ENCODE measurements at places on chromosomes 13 and 19.

- peak; percentile 90 for DNase-seq
These were observed 5.3 kb downstream of the SBNO2 start for GRCh38 chr19:1168572-1169410.

DNA sequence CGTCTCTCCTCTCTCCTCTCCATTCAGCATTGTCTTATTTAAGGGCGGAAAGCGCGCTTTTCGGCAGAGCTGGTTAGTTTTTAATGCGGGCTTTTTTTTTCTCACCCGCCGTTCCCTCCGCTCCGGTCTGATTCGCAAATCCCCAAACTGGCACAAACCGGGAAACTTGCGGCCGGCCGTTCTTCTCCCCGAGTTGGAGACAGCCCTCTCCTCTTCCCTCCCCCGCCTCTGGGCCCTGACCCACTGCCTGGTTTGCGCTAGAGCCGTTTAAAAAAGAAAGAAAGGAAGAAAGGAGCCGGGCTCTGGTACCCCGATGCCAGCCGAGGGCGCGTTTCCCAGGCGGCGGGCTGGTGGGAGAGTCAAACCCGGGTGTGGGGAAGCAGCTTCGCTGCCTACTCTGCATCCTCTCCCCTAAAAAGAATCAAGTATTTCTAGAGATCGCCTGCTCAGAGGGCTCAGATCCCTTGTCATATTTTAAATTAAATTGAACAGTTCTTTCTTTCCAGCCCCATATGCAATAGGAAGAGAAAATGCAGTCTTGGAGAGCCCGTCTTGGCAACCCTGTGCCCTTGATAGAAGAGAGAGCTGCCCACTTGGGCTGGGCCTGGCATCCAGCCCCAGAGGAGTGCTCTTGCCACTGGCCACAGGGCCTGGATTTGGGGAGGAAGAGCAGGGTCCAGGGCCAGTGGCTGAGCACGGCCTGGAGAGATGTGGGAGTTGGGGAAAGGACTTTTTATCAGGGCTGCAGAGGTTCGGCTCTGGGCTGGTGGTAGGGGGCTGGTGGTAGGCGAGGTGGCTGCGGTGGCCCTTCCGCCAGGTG is 19.0 kb downstream of the NFIX start:
- DNase-seq, result no peak

GRCh38 chr13:78317030-78317429 is 286.3 kb downstream of the POU4F1 start:
- no peak for DNase-seq

GRCh38 chr19:34904664-34905527 is 21.8 kb upstream of the ZNF30 start:
- DNase-seq, result no peak

DNA sequence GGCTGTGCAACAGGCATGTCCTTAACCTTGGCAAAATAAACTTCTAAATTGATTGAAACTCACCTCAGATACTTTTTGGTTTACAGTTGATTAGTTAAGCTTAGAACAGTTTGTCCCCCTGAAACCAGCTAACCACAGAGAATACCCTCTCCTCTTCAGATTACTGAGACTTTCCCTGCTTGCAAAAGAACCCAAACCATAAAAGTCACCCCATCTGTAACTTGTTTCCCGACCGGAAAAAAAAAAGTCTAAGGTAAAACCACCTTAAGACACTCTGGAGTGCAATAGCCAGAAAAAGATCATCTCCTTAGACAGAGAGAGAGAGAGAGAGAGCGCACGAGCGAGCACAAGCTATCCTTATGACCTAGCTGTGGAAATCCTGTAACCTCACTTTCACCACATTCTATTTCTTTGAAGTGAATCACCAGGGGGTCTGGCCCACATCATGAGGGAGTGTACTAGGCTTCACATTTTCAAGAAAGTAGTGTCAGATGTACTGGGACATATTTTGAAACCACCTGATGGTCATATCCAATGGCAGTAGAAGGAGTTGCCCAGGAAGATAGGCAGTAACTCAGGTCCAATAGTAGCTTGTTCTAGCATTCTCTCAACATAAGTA is 11.1 kb upstream of the GTF2F2 start:
- no peak for DNase-seq

DNA sequence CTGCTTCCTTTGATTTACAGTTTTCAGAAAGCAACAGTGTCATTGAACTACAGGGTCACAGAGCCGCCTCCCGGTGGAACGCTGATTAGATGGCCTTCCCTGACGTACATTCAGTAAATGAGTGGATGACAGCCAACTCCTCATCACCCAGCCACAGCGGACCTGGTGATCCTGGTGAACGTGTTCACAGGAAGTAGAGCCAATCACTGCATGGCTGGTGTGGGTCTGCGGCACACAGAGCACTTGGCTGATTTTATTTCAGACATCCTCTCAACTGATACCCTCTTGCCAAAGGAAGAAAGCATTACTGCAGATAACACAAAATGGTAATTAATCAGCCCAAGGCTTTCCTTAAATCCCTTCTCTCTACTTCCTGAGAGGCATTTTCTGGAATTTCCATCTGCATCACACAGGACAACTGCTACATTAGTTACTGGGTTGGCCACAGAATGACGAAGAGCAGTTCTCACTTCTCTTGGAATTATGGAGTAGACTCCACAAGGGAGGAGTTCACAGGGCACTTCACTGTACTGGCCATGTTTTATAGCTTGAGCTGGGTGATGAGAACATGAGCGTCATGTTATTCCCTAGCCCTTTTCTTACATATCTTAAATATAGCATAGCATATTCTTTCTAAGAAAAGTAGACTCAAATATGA is 84.0 kb upstream of the SLC7A1 start:
- no peak for DNase-seq

- DNase-seq, result no peak
These were observed 15.4 kb upstream of the FAM216B start for GRCh38 chr13:42766016-42766415.

GRCh38 chr13:99374994-99375737 is 68.0 kb upstream of the GPR183 start:
- DNase-seq, result no peak

GRCh38 chr13:76737526-76737925 is 148.7 kb downstream of the KCTD12 start:
- DNase-seq, result no peak

GRCh38 chr19:28737021-28737895 is 475.7 kb downstream of the UQCRFS1 start:
- peak; percentile 64 for DNase-seq

- peak; percentile 65 for DNase-seq
These were observed 977 bp downstream of the IRGQ start for GRCh38 chr19:43594710-43595604.

DNA sequence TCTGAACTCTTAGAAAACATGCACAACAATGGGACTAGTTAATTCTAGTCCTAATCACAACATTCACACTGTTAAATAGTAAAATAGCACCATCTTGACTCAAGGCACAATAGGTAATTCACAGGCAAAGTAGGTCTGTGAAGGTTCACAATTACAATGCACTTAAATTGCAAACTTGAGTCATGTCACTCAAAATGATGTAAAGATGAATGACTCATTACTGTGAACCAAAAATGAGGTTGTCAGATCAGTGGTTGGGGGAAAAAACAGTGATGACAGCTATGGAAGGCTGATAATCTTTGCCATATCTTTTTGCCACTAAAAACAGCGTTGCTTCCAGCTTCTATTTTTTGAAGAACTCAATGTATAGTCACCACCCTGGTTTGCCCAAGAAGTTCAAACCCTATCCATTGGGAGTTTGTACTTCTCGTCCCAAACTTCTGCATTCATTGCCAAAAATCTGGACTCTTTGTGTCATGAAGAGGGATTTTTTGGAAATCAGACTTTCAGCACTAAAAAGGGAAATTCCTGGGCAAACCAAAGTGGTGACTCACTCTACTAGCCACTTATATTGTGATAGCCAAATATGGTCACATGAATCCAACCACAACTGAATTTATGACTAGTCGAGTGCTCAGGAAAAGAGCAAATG is 200.9 kb upstream of the TMTC4 start:
- DNase-seq, result peak; percentile 96

DNA sequence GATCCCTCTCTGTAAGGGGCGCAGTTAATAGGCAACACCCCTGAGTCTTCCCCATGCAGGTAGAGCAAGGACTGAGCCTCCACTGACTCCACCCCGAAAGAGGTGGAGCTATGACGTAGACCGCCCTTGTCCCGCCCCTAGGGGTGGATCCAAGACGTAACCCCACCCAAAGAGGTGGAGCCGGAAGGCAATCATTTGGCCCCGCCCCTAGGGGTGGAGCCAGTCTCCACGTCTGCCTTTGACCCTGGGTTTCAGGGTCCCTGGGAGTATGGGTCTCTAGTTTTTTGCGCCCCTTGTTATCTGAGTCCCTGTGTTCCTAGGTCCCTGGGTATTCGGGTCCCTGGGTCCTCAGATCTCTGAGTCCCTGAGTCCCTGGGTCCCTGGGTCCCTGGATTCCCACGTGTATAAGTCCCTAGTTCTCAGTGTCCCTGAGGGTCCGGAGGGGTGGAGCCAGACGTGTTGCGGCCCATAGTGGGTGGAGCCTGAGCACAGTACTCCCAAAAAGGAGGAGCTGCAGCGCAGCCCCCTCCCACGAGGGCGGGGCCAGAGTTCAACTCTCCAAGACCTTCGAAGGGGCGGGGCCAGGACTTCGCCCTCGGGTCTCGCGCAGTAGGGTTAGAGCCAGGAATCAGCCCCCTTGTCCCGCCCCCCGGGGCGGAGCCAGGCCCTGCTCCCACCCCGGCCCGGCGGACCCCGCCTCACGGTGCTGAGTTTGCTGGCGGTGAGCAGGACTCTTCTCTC is 5.3 kb downstream of the DENND1C start:
- peak; percentile 38 for DNase-seq

GRCh38 chr13:19646063-19646462 is 12.6 kb downstream of the MPHOSPH8 start:
- DNase-seq, result no peak

DNA sequence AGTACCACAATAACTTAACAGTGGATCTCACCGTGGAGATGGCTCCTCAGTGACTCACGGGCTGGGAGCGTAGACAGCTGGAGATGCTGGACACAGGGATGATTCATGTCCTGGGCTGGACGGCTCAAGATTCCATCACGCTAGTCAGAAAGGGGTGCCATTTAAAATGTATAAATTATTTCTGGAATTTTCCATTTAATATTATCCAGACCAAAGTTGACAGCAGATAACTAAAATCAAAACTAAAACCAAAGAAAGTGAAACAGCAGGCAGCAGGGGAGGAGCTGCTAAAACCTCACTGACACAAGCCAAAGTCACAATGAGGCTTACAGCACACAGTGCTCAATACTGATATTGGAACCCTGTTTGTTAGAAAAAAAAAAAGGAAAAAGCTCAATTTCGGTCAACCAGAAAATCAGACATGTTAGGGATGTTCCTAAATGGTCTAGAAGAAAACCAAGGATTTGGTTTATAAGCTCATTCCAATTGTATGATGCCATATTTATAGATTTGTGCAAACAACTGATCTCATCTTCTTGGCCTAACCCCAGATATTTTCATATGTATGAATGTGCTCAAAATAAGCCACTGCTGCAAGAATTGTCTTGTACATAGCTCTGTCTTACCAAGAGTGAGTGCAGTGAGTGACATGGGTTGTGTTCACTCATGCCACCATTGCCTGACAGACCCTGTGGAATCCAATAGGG is 111.8 kb downstream of the SACS start:
- DNase-seq, result peak; percentile 98

DNA sequence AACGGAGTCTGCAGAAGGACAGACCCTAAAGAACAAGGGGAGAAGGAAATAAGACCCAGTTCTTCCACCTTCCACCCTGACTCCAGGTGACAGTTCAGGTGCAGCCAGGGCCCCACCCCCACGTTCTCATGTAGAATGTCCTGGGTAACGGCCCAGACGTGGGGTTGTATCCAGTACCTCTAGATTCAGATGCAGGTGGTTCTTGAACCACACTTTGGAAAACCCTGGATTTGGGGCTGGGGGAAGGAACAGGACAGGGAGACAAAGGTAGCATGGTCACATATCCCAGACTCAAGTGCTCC is 2.2 kb downstream of the DMPK start:
- DNase-seq, result no peak
